T-helper 2 cell treated with Interferon-gamma antibody and Interleukin-4, amounts not matched to agents 5 μg/mL and 100 μg/mL, for 36 hours (primary cell): ENCODE measurements at places on chromosomes 4 and X.

DNA sequence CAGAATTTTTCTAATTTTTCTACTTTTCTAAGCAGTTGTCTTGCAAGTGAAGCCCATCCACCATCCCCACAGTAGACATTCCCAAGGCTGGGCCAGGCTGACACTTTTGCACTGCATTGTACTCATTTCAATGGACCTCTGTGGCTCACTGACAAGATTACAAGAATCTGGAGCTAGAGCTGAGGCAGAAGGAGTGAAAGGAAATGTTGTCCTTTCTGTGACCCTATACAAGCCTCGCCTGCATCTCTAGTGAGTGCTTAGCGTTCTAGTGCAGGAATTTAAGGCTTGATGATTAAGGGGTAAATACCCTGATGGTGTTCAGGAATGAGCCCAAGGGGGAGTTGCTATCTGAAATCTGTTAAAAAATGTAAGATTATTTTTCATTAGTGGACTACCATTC is 6.3 kb downstream of the MAGED1 start:
- DNase-seq: no peak

DNA sequence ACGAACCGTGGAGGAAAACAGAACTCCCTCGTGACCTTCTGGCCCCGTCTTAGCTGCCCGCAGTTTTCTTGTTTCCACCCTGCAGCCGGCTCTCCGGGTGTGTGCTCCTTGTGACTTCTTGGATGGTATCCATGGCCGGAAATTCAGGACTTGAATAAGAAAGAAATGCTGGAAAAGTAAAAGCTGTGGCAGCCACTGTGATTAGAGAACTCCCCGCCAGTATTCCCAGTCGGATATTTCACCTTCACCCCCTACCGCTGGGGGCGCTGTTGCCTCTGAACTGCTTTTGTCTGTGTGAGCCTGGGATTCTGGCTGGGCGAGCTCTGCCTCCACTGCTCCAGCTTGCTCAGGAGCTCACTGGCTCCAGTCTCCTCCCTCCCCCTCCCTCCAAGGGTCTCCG is 41.5 kb upstream of the CYP4V2 start:
- DNase-seq: no peak

GRCh38 chrX:148441387-148441786 is 59.0 kb upstream of the AFF2 start:
- DNase-seq: no peak

DNA sequence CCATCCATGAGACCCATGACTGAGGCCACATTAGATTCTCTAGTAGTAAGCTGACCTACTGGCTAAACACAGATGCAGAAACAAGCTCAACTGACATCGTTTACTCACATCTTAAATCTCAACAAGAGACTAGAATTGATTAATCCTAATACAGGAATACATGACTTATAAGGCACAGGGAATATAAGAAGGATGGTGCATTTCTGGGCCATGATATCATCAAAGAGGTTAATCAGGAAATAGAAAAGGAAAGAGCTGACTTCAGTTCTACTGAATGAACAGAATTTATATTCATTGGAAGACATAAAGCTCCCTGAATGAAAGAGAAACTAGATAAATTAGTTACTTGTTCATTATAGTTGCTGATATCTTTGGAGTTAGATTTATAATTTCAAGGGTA is 1406.5 kb downstream of the STIM2 start:
- DNase-seq: no peak

GRCh38 chrX:39811376-39811775 is 286.4 kb downstream of the BCOR start:
- DNase-seq: no peak

GRCh38 chr4:76300012-76300411 is 6.5 kb upstream of the STBD1 start:
- no peak for DNase-seq

DNA sequence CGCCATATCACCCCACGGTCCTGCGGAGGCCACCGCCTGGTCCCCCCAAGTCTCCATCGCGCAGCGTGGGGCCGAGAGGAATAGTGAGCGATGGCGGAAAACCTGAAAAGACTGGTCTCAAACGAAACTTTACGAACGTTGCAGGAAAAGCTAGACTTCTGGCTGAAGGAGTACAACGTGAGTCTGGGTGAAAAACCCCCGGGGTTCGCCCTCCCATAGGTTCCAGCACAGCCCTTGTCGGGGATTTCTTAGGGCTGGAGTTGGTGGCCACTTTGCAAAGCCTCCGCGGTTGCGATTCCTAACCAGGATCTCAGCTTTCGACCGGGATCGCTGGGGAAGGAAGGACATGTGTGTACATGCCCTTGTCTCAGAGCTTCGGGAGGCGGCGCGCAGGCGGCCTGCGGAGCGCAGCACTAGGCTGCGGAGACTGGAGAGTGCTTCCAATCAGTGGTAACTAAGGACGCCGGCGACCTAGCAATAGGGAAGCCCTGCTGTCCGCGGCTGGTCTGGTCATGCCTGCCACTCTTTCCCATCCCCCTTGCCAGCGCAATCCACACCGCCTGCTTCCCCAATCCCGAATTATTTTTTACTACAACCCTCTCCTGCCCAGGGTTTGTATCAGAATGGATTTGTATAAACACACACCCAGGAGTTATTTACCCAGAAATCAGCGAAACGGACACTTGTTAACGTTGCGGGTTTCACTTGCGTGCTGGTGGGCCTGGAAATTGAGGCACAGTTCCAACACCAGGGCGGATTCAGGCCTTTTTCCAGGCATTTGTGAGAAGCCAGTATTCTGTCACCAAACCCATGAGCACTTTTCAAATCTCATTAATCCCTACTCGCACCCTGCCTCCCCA is 741 bp downstream of the SPATA18 start:
- DNase-seq: no peak

GRCh38 chr4:112422644-112423043 is 93.3 kb downstream of the NEUROG2 start:
- DNase-seq: no peak

- DNase-seq: no peak
These were observed 69.2 kb downstream of the HADH start for GRCh38 chr4:108058685-108059440.

DNA sequence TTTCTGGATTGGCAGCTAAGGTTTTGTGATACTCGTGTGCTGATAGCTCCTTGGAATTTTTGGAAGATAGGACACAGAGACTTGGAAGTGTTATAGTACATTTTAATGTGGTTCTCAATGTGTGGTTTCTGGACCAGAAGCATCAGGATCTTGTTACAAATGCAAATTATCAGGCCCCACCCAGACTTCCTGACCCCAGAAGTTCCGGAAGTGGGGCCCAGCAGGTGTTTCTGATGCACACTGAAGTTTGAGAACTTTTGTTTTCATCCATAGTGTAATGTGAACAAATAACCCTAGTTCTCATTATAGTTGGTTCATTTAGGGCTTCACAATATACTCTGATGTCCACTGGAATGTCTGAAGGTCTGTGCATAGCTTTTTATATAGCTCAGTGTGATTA is 49.6 kb downstream of the LAMP2 start:
- DNase-seq: no peak

- no peak for DNase-seq
These were observed 16.9 kb downstream of the LHFPL1 start for GRCh38 chrX:112662559-112663427.

- no peak for DNase-seq
These were observed 44.3 kb downstream of the CHST7 start for GRCh38 chrX:46617906-46618305.

- DNase-seq: no peak
These were observed 70.9 kb upstream of the FAT4 start for GRCh38 chr4:125243789-125244397.

DNA sequence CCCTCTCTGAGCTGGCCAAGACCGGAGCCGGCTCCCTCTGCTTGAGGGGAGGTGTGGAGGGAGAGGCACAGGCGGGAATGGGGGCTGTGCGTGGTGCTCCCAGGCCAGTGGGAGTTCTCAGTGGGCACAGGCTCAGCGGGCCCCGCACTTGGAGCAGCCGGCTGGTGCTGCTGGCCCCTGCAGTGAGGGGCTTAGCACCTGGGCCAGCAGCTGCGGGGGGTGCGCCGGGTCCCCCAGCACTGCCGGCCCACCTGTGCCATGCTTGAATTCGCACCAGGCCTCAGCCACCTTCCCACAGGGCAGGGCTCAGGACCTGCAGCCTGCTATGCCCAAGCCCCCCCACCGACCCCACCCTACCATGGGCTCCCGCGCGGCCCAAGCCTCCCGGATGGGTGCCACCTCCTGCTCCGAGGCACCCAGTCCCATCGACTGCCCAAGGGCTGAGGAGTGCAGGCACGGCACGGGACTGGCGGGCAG is 602.5 kb downstream of the KCTD8 start:
- DNase-seq: no peak

GRCh38 chr4:105563352-105563751 is 10.9 kb downstream of the ARHGEF38 start:
- no peak for DNase-seq

DNA sequence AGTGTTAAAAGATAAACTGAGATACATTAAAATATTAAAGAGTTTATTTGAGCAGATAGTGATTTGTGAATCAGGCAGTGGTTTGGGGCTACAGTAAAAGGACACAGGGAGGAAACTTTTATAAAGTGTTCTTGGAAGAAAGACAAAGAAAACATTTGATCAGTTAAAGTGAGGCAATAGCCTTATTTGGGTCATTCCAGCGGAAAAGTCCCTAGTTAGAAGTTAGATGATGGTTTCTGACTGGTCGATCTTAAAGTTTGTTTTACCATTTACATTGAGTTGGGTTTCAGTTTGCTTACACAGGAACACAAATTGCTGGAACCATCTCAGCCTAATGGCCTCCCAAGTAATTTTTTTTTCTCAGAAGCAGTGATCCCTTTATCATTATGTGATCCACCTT is 69.7 kb downstream of the PPP1R2C start:
- no peak for DNase-seq

- DNase-seq: no peak
These were observed 79.1 kb downstream of the DOCK11 start for GRCh38 chrX:118574666-118575065.

GRCh38 chr4:3240936-3241522 is 7.9 kb upstream of the MSANTD1 start:
- no peak for DNase-seq

- DNase-seq: no peak
These were observed 28.9 kb upstream of the BTC start for GRCh38 chr4:74823194-74823593.

DNA sequence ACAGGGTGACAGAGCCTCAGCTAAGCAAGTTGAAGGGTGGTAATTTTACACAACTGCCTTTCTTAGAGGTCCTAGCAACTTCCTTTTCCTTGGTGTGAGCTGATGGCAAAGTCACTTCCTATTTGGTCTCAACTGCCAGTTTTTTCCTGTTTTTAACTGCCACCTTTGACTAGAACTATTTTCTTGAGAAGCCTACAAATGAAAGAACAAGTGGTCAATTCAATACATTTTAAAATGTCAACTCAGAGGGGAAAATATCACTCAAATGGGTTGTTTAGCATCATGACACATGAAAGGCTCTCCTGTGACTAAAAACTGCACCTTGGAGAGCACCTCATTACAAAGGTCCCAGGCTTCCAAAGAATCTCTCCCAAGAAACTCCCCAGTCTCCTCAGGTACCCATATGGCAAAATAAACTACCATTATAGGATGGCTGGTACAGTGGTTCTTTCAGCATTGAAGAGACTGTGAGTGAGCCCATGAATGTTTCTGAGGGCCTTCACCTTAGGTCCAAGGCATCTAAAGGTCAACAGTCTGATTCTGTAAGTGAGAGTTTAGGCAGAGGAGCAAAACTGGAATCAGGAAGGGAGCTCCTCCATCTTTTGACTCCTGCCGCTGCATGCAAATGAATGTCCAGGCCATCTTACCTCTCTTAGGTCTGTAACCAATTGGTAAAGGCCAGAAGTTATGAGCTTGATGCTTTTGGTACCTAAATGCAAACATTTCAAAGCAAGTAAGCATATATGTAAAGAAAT is 5.5 kb upstream of the STK26 start:
- no peak for DNase-seq

- no peak for DNase-seq
These were observed 54.5 kb downstream of the CD99L2 start for GRCh38 chrX:150844016-150844415.

DNA sequence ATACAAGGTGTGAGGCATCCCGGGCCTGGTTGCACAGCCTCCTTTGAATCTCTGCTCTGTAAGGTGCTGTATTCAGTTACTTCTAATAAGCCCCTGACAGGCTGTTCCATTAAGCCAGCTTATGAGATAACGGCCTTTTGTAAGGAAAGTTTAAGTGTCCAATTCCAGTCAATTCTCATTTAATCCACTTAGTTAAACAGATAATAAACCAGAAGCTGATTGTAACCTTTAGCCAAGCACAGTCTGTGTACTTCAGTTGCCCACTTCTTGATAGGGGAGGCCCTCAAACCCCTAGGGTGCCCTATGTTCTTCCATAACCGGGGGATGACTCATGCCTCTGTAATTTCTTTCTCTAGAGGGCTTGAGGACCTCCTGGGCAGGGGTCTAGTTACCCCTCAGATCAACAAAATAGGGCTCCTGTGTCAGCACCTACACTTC is 63.4 kb downstream of the RASL11B start:
- no peak for DNase-seq
